NCI-H1092 treated with DMSO at 0.1 percent for 48 hours (cell line): ENCODE measurements at places on chromosomes 6 and 20.
A peak's percentile ranks its signal among the peaks of the same experiment; 100 is the strongest.

DNA sequence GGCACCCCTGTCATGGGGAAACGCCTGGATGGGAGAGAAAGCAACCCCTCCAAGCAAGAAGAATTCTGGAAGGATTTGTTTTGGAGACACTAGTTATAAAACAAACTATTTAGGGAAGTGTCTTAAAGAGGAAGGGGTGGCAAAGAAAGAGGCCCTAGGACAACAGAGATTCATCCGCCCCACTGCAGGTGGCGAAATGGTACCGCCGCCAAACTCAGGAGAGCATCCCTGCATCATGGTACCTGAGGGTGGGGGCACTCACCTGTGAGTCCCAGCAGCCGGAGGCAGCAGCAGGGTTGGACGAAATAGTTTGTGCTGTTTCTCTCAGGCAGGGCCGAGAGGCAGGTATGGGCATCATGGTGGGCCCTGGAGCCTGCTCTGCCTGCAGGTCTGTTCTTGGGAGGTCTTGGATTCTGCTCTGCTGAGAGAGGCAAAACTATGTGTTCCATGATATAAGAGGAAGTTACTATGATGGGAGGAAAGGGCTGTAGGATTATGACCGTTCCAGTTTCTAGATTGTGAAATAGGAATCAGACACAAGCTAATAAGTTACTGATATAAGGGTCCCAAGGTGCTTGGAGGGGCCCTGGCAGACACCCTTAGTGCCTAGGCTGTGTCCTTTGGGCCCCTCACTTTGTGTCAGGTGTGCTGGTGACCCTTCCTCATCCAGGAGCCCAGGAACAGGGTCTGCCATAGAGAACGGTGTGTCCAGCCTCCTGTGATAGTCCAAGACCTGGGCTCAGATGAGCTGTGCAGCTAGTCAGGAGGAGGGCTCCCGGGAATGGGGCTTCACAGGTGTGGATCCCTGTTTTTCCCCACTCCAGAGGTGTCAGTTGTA is 20.4 kb downstream of the SIRPD start:
- DNase-seq = no peak

GRCh38 chr6:125300992-125301434 is 754 bp downstream of the HDDC2 start:
- peak; percentile 43 for DNase-seq

DNA sequence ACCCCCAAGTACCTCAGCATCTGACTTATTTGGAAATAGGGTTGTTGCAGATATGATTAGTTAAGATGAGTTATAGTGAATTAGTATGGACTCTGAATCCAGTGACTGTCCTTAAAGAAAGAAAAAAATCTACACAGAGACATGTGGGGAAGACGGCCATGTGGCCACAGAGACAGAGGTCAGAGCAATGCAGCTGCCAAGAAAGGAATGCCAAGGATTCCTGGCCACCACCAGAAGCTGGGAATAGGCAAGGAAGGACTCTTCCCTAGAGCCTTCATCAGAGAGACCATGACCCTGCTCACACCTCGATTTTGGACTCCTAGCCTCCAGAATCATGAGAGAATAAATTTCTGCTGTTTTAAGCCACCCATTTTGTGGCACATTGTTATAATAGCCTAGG is 81.8 kb downstream of the FYN start:
- DNase-seq = no peak

DNA sequence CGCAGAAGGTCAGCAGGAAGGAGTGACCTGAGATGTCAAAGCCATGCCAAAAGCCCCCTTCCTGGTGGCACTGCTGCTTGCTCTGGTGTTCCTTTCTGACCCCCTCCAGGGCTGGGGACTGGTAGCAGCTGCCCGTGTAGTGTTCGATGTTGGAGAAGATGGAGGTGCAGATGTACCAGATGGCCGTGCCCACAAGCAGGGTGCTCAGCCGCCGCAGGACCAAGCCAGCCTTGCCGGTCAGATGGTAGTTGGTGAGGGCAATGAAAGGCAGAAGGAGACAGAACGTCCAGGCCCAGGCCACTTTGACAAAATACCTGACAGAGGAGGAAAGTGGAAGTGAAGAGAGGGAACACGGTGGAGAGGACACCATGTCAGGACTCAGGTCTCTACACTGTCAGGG is 4.1 kb downstream of the FITM2 start:
- DNase-seq = no peak

- DNase-seq = no peak
Observed at GRCh38 chr20:45037050-45037449, 63.9 kb downstream of the KCNS1 start.

DNA sequence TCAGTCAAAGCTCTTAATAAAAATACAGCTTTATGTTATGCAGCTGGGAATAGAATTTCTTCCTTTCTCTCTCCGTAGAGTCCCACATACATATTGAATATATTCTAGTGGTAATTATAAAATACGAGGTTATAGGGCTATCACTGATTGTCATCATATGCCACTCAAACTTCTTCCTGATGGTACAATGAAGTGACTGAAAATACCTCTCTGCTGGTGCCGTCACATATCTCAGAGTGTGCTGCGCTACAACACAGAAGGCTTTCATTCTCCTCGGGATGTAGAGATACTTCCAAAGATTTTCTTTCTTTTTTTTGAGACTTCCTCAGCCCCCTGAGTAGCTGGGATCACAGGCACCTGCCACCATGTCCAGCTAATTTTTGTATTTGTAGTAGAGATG is 249.9 kb downstream of the BTBD9 start:
- no peak for DNase-seq

DNA sequence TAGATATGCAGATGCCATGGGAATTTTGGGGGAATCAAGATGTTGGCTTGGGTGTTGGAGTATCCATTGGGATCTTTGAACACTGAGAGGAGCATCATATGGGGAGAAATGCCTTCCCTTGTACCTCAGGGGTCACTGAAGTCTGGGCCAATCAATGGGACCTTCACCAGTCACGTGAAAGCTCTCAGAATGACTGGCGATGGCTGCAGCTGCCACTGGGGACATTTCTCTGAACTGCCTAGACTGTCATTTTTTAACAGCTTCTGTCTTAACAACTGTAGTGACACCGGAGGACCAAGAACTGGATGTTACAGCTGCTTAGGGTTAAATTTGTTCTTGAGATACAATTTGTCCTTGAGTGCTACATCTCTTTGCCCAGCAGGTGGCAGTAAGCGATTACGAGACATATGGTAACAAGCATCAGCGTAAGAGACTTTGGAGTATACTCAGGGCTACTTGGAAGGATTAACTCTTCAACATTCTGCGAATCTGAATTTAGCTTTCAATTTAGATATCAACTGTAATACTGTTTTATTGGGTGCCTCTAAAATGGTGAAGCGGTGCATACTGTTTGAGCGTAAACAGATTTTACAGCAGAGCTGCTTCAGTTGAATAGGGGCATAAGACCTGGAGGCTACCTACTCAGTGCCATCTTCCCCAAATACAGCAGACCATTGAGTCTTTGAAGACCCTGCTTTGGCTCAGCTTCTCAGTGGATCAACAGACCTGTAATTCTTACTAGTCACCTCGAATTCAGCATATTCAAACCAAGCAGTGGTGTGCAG is 36.0 kb downstream of the CCN2 start:
- peak; percentile 5 for DNase-seq

- DNase-seq = no peak
Observed at GRCh38 chr6:87772597-87773530, 70.8 kb upstream of the AKIRIN2 start.

GRCh38 chr6:39508515-39508914 is 186.0 kb upstream of the KCNK16 start:
- no peak for DNase-seq

DNA sequence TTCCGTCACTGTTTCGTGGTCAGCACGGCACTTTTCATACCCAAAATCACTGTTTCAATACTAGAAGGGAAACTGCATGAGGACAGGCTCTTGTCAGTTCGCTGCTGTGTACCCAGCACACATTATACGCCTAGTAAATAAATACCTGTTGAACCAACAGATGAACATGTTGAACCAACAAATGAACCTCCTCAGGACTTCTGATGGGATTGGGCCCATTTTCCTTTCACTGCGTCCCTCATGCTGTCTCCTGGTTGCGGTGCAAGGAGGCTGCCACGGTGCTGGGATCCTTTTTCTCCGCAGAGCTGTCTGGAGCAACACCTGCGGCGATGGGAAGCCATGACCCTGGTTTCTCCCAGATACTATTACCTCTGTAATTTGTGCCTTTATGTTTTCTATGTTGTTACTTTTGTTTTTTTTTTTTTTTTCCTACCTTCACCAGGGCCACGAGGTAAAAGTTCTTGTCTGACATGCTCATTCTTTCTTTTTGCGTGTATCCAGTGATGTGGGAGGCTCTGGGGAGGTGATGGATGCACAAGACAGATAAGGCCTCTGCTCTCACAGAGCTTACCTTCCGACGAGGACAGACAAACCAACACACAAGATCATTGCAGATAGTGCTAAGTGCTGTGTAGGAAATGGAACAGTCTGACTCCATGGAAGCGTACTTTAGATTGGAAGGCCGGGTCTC is 1.1 kb downstream of the VAPB start:
- no peak for DNase-seq

DNA sequence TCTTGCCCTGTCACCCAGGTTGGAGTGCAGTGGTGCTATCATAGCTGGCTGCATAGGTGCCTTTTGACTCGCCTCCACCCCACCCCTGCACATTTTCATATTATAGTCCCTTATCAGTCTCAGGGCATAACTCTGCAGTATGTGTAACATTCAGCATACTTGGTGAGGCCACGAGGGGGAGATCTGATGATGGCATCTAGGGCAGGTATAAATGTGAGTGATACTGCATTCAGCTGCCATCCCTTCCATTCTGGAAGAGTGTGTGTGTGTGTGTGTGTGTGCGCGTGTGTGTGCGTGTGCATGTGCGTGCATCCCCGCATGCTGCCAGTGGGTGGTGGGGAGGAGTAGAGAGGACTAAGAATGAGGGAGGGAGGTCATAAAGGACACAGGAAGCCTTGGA is 81.4 kb downstream of the JARID2 start:
- no peak for DNase-seq

- no peak for DNase-seq
Observed at GRCh38 chr6:41781366-41781730, 766 bp downstream of the PRICKLE4 start.

GRCh38 chr6:155444120-155444917 is 11.3 kb downstream of the NOX3 start:
- no peak for DNase-seq

GRCh38 chr6:158817728-158818580 is 1.2 kb downstream of the EZR start:
- peak; percentile 60 for DNase-seq

DNA sequence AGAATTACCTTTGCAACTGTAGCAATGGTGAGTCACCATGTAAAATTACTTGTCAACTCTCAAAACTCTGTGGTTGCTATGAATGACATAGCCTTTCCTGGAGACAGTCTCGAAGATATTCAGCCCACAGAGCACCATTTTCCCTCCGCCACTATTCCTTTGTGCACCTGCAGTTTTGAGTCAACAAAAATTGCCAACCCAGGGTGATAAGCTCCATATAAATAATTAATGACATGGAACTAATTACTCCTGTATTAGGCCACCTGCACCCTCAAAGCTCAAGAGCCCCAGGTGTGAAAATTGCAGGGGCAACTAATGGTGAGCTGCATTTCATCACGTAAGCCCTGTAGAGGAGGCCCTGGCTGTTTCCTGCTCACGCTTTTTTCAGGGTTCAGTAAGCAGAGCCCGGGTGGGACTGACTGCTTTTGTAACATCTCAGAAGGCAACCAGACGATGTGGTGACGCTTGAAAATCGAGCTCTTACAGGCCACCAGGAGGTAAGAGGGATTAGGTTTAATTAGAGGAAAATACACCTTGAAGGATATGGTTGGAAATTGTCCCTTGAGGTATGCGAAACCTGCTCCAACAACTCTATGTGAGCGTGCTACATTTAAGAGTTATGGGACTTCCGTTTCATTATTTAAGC is 70.8 kb downstream of the BMP2 start:
- no peak for DNase-seq

DNA sequence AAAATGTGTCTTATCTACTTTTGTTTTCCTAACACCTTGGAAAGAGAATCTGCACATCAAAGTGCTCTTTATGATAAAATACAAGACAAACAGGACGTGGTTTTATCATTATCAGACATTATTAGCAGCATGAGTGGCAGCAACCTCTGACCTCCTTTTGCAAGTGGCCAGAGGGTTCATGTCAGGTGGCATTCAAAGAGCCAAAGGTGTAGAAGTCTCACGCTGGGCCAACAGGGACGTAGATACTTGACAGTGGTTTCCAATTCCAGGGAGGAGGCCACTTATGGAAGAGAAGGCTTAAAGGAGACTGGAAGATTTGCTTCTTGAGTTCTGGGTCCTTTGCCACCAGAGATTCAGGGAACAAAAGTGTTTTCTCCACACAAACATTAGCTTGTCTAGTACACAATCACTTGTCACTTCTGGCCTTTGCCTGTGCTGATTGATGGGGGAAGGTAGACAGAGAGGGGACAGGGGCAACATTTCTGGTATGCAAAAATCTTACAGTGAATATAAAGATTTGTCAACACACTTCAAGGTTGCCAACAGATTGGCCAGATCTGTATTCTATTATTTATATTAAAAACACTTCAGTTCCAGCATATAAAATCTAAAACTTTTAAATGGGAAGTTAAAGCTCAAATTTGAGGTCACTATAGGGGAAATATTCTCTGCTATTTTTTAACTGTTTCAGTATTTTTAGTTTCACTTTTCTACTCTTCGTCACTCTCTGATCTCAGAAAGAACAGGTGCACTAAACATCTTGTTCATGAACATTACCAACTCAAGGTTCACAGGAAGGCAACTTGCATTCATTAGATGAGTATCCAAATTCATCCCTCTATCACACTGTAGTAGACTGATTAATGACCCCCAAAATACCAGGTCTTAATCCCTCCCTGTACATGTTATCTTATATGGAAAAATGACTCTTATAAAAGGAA is 52.1 kb upstream of the FBXO30 start:
- no peak for DNase-seq
